ENCODE measurements at places on chromosomes 6 and 20.

DNA sequence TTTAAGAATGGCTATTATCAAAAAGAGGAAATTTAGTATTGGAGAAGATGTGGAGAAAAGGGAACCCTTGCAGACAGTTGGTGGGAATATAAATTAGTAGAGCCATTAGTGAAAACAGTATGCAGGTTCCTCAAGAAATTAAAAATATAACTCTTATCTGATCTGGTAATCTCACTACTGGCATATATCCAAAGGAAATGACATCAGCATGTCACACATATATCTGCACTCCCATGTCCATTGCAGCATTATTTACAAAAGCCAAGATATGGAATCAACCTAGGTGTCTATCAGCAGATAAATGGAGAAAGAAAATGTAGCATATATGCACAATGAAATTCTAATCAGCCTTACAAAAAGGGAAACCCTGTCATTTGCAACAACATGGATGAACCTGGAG lies 2.6 kb downstream of the SIRPG start:
- DNase-seq, result no peak

- DNase-seq, result no peak
Observed at GRCh38 chr20:23266530-23267398, 83.8 kb upstream of the NXT1 start.

GRCh38 chr6:32439602-32440214 lies at the start of gene HLA-DRA:
HLA-DRA (plus strand) TSS chr6:32439887; CDS start chr6:32439951, 64 bp downstream.
- DNase-seq, result peak; percentile 21

GRCh38 chr20:34041226-34041625 lies 47.5 kb downstream of the RALY start:
- DNase-seq, result no peak

DNA sequence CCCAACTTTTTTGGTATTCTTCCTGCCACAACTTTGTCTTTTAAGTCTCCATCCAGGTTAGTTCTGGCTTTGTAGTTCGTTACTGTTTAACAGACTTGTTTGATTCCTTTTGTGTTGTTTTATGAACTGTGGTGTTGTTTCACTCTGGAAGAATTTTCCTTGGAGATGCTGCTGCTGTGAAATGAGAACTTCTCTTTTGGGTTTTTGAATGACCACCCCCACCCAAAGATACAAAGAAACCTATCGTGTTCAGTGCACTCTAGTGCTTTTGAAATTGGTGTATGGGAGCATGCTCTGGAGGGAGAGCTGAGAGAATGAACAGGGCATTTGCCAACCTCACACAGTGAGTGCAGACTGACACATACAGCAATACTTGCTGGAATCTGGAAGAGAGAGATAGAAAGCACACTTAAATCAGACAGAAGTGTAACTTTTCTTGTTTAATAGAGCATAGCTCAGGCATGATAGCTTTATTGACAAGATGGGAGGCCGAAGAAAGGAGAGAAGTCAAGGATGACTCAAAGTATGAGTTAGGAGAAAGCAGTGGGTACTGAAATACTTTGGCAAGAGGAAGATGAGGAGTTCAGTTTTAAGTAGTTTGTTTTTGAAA lies 293.1 kb downstream of the SOX4 start:
- no peak for DNase-seq
